Stimulated activated CD8-positive, alpha-beta memory T cell treated with anti-CD3 and anti-CD28 coated beads, Interleukin-7, amount 100 ng/mL, for 4 hours (primary cell): ENCODE measurements at places on chromosomes 3 and 15.

GRCh38 chr3:6099458-6100075 lies 761.3 kb upstream of the GRM7 start:
- DNase-seq = no peak

- no peak for DNase-seq
Observed at GRCh38 chr3:23723930-23724329, 81.8 kb upstream of the UBE2E1 start.

- DNase-seq = no peak
Observed at GRCh38 chr3:14627815-14628214, 23.7 kb upstream of the CCDC174 start.

- DNase-seq = no peak
Observed at GRCh38 chr3:95705786-95706418, 1108.5 kb upstream of the EPHA6 start.

GRCh38 chr15:60803059-60803458 lies 324.1 kb upstream of the ICE2 start:
- DNase-seq = no peak

- no peak for DNase-seq
Observed at GRCh38 chr3:110413807-110414748, 657.5 kb upstream of the NECTIN3 start.

DNA sequence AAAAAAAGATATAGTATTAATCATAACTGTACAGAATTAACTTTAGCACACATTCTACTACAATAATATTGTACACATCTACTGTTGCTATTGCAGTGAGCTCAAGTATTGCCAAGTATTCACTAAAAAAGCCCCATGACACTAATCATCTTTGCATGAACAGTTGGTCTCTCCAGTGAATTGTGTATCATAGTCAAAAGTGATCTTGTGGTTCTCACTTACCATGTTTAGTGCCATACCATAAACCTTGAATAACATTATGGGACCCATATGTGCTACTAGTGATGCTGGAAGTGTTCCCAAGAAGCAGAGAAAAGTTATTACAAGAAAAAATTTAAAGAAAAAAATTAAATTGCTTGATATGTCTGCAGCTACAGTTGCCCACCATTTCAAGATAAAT lies 177.1 kb downstream of the PCCB start:
- no peak for DNase-seq

DNA sequence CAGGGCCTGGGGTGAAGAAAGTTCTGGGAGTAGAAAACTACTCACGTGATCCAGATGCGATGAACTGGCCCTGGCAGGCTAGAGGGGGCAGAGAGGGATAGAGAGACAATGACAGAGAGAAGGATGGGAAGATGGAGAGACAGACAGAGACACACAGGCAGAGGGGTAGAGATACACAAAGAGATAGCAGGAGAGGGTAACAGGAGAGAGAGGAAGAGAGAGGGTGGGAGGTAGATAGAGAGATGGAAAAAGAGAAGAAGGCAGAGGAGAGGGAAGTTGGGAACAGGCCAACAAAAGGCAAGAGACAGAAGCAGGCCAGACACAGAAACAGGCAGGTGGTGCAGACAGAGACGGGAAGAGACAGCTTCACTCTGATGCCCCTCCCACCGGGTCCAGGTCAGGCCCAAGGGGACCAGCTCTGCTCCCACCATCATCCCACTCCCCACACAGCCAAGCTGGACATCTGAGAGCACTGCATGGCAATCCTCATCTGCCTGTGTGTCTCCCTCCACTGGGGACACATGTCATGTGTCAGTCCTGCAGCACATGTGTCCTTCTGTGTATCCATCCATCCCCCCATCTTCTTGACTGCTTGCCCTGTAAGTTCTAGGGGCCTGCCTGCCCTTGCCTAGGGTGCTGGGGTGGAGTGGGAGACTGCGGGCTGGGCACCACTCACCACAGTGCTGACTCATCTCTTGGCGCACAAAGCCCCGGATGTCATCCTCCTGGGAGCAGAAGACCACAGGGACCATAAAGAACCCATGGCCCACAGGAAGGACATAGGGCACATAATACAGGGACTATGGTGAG lies 2.2 kb upstream of the UCN2 start:
- no peak for DNase-seq

- DNase-seq = no peak
Observed at GRCh38 chr3:159854500-159855124, 134.0 kb upstream of the IL12A start.

- DNase-seq = no peak
Observed at GRCh38 chr15:76162784-76163456, 103.1 kb downstream of the TMEM266 start.

- DNase-seq = no peak
Observed at GRCh38 chr3:53202331-53203015, 41.5 kb downstream of the PRKCD start.

GRCh38 chr15:48965972-48966371 lies 2.3 kb upstream of the SHC4 start:
- no peak for DNase-seq

DNA sequence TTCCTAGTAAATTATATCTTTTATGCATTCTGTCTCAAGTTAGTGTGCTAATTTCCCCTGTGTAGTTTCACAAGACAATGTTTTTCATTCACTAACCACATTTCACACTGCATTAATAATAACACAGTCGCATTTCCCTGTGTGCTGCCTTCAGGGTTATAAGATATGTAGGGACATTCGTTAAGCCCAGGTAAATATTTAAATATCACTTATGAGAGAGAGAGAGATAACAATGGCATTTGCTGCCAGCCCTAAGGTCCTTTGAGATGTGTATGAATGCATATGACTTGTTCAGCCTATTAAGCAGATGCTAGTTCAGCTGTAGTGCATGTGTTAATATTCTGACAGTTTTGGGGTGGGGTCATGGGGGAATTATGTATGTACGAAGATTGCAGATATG lies 876.7 kb downstream of the NAALADL2 start:
- no peak for DNase-seq

DNA sequence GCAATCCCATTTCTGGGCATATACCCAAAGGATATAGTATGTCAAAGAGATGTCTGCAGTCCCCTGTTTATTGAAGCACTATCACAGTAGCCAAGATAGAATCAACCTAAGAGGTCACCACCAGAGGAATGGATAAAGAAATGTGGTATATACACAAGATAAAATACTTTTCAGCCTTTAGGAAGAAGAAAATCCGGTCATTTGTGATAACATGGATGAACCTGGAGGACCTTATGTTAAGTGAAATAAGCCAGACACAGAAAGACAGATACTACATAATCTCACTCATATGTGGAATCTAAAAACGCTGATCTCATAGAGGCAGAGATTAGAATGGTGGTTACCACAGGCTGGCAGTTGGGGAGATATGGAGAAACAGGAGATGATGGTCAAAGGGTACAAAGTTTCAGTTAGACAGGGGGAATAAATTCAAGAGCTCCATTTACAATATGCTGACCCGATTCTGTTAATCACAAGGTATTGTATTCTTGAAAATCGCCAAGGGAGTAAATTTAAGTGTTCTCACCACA lies 195.8 kb downstream of the MTHFS start:
- no peak for DNase-seq

GRCh38 chr15:36999778-37000177 lies 100.6 kb downstream of the MEIS2 start:
- DNase-seq = no peak

DNA sequence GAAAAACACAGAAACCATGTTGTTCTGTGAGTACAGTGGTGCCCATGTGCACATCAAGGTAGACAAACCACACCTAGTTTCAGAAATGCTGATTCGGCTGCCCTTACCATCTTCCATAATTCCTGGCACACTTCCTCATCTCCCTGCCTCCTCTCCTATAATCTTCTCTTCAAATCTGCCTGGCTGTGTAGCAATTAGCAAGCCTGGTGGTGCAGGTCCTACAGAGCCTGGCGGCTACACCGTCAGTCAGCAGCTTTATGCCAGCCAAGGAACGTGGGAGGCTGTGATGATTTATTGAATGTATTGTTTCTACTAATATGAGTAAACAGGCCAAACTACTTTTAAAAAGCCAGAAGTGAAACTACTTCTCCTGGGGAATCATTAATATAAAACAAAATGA lies 106.8 kb downstream of the SEMA6D start:
- DNase-seq = no peak

DNA sequence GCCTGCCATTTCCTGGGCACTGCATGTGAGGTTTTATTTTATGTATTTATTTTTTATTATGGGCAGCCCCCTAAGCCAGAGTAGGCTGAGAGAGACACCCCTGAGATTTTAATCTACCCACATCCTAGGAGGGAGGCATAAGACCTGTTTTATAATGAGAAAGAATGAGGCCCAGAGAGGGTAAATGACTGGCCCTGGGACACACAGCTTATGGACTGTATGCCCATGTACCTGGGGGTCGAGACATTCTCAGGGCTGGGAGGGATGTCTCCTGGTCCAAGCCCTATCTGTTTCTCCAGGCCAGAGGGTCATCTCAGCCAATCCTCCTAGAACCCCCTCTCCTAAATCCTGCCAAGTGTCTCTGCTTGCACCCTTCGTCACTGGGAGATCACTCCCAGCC lies 6.1 kb downstream of the PLXND1 start:
- DNase-seq = no peak

DNA sequence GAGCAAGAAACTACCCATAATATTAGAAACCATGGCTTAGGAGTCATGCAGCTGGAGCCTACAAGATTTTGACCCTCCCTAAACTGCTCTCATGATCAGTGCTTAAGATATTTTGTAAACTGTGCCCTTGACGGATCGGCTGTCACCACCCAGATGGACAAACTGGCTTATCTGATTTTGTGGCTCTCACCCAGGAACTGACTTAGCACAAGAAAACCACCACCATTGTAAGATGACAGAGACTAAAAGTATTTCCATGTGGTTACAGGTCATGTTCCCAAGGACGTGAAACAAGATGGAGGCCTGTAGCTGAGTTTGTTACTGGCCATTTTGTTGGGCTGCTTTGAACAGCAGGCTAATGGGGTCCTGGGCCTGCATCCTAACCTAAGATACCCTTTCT lies 940.9 kb downstream of the OTOL1 start:
- no peak for DNase-seq

DNA sequence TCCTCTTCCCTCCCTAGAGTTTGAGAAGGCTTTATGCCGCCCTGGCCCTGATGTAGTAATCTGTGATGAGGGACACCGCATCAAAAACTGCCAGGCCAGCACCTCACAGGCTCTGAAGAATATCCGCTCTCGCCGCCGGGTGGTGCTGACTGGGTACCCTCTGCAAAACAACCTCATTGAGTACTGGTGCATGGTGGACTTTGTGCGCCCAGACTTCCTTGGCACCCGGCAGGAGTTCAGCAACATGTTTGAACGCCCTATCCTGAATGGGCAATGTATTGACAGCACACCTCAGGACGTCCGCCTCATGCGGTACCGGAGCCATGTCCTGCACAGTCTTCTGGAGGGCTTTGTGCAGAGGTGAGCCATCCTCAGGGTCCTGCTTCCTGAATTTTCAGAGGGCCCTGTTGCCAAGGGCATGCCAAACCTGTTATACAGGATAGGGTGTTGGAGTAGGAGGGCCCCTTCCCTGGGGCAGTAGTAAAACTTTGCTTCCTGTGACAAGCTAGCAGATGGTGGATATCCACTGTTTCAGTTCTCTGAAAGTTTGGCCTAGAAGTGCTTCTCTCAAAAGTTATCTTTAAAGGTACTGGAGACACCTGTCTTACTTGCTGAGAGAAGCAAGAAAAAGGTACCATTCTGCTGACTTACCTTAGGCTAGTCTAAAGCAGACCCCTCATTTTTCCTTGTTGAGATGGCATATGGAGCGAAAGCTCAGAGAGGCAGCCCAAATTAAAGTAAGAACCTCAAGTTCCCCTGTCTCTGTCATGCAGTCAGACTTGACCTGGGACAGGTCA lies 33.7 kb upstream of the TEX264 start:
- no peak for DNase-seq

DNA sequence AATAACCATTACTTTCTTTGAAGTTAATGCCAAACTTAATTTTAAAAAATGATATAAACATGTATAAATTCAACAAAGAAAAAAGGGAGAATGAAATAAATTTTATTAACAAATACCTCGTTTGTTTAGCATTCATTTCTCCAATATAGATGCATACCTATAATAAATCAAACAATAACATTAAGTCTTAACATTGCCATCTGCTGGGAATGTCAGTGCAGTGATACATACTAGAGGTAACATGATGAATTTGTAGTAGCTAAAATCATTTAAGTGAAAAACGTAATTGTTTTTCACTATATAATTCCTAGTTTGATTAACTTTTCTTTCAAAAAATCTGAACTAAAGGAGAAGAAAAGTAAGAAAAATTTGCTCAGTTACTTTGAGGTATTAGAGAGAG lies 340.2 kb upstream of the CBLB start:
- no peak for DNase-seq

GRCh38 chr3:37785736-37786135 lies 75.9 kb upstream of the CTDSPL start:
- DNase-seq = no peak

- peak; percentile 28 for DNase-seq
Observed at GRCh38 chr3:183253528-183254486, 754 bp downstream of the B3GNT5 start.

DNA sequence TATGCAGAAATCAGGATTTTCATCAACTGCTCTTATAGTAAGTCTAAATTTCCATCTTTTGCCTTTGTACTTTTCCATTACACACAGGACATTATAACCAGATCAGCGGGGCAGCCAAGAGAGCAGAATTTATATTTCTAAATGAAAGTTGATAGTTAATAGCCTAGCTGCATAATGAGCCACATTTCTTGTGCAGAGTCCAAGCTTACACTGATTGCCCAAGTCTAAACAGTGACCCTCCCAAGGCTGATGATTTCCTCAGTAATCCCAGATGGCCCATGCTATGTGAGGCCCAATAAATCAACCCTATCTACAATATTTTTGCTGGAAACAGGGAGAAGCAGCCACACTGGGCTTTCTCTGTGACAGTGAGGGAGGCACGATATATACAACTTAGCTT lies 475.8 kb upstream of the KCNMB2 start:
- DNase-seq = no peak

DNA sequence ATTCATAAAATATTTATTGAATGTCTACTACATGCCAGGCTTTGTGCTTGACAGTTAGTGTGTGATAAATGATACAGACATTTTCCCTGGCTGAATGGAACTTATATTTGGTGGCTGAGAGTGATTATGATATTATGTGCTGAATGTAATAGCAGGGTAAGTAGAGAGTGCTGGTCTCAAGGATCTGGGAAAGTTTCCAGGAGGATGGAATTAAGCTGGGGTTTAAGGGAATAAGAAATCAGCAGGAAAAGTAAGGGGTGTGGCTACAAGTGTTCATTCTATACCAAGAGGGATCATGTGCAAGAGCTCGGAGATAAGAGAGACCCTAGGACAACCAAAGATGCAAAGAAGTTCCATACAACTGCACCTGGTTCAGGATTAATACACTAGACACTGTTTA lies 500.1 kb upstream of the CFAP20DC start:
- DNase-seq = no peak

DNA sequence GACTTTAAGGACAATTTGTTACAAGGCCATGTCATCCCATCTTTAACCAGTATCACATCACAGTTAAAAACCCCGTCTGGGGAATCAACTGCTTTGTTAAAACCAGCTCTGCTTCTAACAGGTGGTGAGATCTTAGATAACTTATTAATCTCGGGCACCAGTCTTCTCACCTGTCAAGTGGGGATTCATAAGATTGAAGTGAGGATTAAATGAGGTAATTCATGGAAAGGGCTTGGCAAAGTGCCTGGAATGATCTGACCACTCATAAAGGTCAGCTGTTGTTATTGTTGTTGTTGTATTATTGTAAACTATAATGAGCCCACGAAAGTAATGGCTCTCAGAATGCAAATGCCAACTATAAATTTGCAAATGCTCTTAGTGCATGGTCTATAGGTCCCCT lies 30.1 kb upstream of the SLC24A5 start:
- no peak for DNase-seq
